ENCODE measurements at places on chromosomes 3 and 15. TPM values are rescaled to one million over a fixed set of nuclear protein-coding genes. Genes with fewer than 3 reads are reported as not detected.

Gene IL17RD
- total RNA-seq, result 31.0 TPM

Gene TBC1D5
- total RNA-seq, result 77.5 TPM

Gene ACVR2B
- total RNA-seq, result 44.0 TPM

Gene RHCG
- total RNA-seq, result 4.1 TPM

Gene LEKR1
- total RNA-seq, result 0.82 TPM

Gene DLL4
- 4.1 TPM for total RNA-seq

Gene CHRM5
- total RNA-seq, result 0.41 TPM

Gene FANCD2OS
- total RNA-seq, result not detected

Gene ZCWPW2
- 4.9 TPM for total RNA-seq

Gene THBS1
- total RNA-seq, result 57.1 TPM

Gene ISL2
- not detected for total RNA-seq

Gene STARD5
- total RNA-seq, result 3.3 TPM

Gene CYP19A1
- 1.2 TPM for total RNA-seq

Gene TMCO5A
- not detected for total RNA-seq

Gene KY
- 0.41 TPM for total RNA-seq

Gene IRAK2
- 3.3 TPM for total RNA-seq

Gene RLBP1
- 3.3 TPM for total RNA-seq

Gene PCLAF
- 2.9 TPM for total RNA-seq

Gene ST8SIA2
- total RNA-seq, result 56.3 TPM

Gene ATP13A3
- total RNA-seq, result 146 TPM

Data from frontal cortex (tissue), 4 donors.